ENCODE measurements at places on chromosomes 1 and 21.

- DNase-seq, result no peak
These were observed 46.8 kb upstream of the SSBP3 start for GRCh38 chr1:54453022-54453421.

GRCh38 chr1:159675046-159675445 is 39.3 kb downstream of the CRP start:
- no peak for DNase-seq

GRCh38 chr1:240235521-240236288 is 144.0 kb downstream of the FMN2 start:
- DNase-seq, result no peak

- DNase-seq, result no peak
These were observed 27.1 kb downstream of the TRAF5 start for GRCh38 chr1:211353562-211354212.

DNA sequence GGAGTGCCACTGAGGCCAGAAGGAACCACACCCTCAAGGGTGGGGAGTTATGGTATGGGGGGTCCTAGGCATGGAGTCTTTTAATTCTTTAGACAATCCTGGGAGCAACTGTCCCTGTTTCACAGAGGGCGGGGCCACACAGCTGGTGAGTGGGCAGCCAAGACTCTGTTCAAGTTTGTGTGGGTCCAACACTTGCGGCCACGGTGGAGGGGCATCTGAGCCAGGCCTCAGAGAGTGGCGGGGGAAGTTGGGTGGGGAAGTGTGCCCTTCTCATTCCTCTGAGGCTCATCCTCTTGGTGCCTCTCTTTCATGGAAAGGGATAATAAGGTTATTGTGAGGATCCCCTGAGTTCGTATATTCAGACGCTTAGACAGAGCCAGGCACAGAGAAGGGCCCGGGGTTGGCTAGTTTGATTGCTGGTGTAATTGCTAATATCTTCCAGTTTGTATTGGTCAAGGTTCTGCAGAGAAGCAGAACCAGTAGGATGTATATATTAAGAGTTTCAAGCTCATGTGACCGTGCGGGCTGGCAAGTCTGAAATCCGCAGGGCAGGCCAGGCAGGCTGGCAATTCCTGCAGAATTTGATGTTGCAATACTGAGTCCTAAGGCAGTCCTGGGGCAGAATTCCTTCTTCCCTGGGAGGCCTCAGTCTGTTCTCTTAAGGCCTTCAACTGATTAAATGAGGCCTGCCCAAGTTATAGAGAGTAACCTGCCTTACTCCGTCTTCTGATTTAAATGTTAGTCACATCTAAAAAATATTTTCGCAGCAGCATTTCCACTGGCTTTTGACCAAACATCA is 15.9 kb downstream of the PCSK9 start:
- DNase-seq, result no peak

DNA sequence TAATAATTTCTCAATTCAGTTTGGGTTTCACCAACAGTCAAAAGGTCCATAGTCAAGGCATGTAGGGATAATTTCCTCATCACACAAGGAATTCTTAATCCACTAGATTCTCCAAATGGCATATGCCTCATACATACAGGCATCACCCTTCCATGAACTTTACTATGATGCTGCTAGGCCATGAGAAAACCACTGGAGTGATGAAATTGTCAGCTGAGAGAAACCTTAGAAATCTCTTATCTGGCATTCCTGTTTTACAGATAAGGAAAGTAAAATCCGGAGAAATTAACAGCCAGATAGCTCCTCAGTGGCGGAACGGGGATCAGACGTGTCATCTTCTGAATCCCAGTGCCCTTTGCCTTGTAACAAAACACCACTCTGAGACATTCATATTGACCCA is 274.4 kb downstream of the NTNG1 start:
- no peak for DNase-seq

DNA sequence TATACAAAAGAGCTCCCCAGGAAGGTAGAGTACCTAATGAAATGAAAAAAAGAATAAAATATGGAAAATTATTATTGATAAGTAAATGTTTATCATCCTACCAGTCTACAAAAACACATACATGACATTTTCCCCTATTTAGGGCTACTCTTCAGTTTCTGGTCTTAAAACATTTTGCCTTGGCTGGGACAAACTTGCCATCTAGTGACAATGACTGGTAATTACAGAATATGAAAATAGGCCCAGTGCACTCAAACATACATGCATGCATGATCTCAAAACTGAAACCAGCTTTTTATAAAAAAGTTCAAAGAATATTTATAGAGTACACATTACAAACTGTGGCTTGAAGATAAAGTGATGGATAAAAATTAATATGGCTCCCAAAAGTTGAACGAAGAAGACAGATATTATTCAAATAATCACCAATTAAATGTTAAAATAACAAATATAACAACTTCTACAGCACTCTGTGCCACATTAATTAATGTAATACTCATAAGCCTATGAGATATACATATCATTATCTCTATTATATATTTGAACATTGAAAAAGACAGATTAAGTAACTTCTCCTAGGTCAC is 10.5 kb upstream of the RNPC3 start:
- no peak for DNase-seq

GRCh38 chr1:208048904-208049303 is 138.0 kb upstream of the CD34 start:
- DNase-seq, result no peak

DNA sequence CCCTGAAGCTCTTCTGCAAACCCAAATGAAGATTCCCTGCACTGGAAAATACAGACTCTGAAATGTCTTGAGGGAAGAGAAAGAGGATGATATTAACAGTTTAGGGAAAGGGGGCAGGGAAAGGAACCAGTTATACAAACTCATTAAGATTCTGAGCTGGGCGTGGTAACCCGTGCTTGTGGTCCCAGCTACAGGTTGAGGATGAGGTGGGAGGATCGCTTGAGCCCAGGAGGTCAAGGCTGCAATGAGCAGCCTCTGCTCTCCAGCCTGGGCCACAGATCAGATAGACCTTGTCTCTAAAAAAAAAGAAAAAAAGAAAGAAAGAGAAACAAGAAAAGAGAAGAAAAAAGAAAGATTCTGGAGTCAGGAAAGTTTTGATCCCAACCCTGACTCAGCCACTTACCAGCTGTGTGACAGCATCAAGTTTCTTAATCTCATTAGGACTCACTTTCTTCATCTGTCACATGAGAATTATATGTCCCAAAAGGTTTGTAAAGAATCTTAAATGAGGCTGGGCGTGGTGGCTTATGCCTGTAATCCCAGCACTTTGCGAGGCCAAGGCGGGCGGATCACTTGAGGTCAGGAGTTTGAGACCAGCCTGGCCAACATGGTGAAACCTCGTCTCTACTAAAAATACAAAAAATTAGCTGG is 53.9 kb downstream of the OPTC start:
- no peak for DNase-seq

- no peak for DNase-seq
These were observed 244.0 kb downstream of the RHOU start for GRCh38 chr1:228979325-228979699.

DNA sequence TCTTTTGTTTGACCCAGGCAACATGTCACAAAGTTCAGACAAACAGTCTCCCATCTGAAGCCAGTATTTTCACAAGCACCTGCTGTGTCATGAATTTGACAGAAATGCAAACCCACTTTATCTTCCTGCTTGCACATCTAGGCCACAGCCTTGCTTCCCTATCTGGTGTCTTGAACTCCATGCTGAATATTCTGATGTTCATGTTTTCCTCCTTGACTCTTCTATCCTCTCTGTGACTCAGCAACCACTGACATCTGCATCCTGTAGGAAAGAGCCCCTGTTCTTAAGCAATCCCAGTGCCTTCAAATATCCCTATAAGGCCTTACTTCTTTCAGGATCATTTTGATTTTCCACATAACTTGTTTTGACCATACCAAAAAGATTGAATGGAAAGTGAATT is 6.5 kb downstream of the CD55 start:
- no peak for DNase-seq

- DNase-seq, result no peak
These were observed 40.9 kb downstream of the ALG6 start for GRCh38 chr1:63408331-63408730.

DNA sequence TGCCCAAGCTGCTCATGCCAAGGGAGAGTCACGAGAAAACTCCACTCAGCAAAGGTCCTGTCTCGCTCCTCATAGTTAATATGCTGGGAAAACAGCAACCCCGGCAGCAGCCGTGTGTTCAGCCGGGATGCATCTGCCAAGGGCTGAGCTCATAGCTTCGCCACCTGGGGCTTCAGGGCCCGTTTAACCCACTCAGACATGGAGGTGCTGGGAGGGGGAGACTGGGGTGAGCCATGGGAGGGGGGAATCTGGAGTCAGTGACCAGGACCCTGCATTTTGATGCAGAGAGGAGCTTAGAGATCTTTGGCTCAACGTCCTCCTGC is 283.4 kb downstream of the PTPRU start:
- no peak for DNase-seq

- no peak for DNase-seq
These were observed 64.1 kb downstream of the TMCO4 start for GRCh38 chr1:19735440-19736127.

DNA sequence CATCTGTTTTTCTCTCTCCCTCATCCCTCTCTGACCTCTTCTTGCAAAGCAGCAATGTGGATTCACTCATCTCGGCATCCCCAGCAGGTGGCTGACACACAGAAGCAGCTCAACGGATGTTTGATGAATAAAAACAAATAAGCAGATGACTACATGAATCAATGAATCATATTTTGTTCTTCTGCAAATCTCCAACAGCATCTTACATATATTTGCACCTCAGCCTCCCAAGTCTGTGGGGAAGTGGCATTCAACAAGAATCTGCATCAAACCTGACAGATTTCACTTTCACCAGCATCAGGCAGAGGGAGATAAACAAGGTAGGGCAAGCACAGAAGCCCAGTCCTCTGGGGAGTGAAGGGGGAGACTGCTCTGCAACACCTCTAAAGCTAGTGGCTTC is 34.0 kb downstream of the CAPN8 start:
- DNase-seq, result no peak

DNA sequence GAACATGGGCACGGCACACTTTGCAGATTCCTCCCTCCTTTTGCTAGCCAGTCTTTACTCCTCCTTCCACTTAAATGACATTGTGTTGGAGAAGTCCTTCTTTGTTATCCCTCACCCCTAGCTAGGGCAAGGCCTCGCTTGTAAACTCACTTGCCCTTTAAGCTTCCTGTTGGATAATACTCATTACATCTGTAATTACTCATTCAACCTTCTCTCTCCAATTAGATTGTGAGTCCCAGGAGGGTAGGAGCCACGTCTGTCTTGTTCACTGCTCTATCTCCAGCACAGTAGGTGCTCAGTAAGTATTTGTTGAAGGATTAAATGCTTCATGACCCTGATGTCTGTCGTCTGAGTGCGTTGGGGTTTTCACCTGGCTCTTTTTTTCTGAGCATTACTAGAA is 98.7 kb upstream of the USP24 start:
- DNase-seq, result no peak

- DNase-seq, result no peak
These were observed 223.7 kb upstream of the ADAMTS5 start for GRCh38 chr21:27190601-27191000.

- DNase-seq, result no peak
These were observed 188.0 kb upstream of the C21orf91 start for GRCh38 chr21:18007121-18007520.

DNA sequence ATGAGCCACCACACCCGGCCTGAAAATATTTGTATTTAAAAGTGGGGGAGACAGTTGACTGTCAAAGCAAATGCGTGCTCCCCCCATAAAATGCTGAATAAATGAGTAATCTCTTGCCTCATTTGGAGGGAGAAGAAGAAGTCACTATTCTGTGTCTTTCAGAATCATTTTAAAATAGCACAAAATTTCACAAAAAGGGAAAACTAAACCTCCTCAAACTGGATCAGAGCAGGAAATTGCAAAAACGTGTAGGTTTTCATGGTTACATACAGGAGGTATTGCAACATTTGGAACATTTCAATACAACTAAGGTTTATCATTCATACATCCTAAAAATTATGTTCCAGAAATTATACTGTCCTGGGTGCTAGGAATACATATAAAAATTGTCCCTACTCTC is 13.6 kb downstream of the MTF1 start:
- DNase-seq, result no peak

- DNase-seq, result no peak
These were observed 344.2 kb upstream of the KAZN start for GRCh38 chr1:14254251-14254650.

- DNase-seq, result no peak
These were observed 33.0 kb upstream of the TARDBP start for GRCh38 chr1:10979483-10979920.

DNA sequence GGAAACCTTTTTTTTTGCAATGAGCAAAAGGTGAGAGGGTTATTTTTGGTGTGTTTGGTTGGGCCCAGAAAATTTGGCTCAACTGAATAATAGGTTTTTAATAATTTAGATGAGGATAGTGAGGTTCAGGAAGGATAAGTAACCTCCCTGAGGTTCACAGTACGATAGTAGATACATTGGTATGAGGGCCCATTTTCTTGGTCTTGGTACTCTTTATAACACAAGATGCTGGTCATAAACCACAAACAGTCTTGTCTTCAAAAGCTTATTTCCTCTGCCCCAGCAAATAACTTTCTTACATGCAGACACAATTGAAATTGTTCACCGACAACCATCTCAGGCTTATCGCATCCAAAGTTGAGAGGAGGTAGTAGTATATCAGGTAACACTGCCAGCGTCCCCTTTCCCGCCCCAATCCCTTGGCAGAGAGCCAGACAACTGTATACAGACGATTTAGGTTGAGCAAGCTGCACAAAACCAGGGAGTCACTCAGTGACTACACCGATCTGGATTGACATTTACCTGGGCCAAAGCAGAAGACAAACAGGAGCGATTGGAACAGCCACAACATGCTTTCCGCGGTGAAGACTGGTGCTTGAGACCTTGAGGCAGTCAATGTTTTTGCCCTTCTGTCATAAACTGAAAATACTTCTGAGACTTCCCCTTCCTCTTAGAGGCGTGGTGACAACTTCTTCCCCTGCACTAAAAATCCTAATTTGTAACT is at the start of gene SLAMF6:
Gene SLAMF6 (minus strand): TSS at position 634 of the 724 bp plus-strand sequence. CDS start 63 bp downstream, at position 571.
- DNase-seq, result peak; percentile 13

GRCh38 chr1:229629261-229629660 is 3.2 kb downstream of the URB2 start:
- DNase-seq, result no peak

- no peak for DNase-seq
These were observed 30.5 kb upstream of the FGGY start for GRCh38 chr1:59266180-59266926.

DNA sequence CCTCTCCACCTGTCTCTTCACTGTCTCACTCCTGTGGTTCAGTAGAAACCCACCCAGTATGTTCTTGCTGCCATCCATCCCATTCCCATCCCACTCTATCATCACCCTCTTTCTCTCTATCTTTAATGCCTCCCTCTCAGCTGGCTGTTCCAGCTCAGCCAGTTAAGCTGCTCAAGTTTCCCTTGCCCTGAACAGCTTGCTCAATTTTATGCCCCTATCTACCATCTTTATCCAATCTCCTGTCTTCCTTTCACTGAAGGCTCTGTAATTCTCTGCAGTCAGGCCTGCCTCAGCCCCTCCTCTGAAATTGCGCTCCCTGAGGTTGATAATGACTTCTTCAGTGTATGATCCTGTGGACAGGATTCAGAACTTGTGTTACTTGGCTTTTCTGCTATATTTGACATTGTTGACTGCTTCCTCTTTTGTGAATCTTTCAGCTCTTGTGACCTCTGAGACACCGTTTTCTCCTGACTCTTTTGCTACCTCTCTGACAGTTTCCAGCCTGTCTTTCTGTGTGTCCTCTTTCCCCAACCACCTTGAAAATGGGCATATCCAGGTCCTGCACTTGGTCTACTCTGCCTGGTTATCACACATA is 13.9 kb upstream of the BCAR3 start:
- DNase-seq, result no peak
